Activated CD4-positive, alpha-beta T cell treated with anti-CD3 and anti-CD28 coated beads for 36 hours (primary cell): ENCODE measurements at places on chromosomes 6 and 20. TPM values are rescaled to one million over a fixed set of nuclear protein-coding genes. Genes with fewer than 3 reads are reported as not detected.

The FOXA2 gene
- total RNA-seq = not detected

The PLA2G7 gene
- not detected for total RNA-seq

The DNAH8 gene
- not detected for total RNA-seq

The MYCT1 gene
- not detected for total RNA-seq

The XKR7 gene
- total RNA-seq = not detected

The TLDC2 gene
- total RNA-seq = not detected

The ZNF165 gene
- 4.6 TPM for total RNA-seq

The EEF1E1 gene
- total RNA-seq = 73.4 TPM

The HLA-DOB gene
- 1.6 TPM for total RNA-seq

The TBXT gene
- total RNA-seq = not detected

The NRSN2 gene
- 5.2 TPM for total RNA-seq

The GCNT2 gene
- total RNA-seq = 1.6 TPM

The GSTA2 gene
- total RNA-seq = not detected

The ENPP3 gene
- 0.57 TPM for total RNA-seq

The TDP2 gene
- total RNA-seq = 45.4 TPM

The IMPG1 gene
- not detected for total RNA-seq
